COR-L47 (cell line): ENCODE measurements at places on chromosomes 5 and 9.

GRCh38 chr9:87569518-87569917, 71.9 kb downstream of the DAPK1 start:
- DNase-seq: no peak

DNA sequence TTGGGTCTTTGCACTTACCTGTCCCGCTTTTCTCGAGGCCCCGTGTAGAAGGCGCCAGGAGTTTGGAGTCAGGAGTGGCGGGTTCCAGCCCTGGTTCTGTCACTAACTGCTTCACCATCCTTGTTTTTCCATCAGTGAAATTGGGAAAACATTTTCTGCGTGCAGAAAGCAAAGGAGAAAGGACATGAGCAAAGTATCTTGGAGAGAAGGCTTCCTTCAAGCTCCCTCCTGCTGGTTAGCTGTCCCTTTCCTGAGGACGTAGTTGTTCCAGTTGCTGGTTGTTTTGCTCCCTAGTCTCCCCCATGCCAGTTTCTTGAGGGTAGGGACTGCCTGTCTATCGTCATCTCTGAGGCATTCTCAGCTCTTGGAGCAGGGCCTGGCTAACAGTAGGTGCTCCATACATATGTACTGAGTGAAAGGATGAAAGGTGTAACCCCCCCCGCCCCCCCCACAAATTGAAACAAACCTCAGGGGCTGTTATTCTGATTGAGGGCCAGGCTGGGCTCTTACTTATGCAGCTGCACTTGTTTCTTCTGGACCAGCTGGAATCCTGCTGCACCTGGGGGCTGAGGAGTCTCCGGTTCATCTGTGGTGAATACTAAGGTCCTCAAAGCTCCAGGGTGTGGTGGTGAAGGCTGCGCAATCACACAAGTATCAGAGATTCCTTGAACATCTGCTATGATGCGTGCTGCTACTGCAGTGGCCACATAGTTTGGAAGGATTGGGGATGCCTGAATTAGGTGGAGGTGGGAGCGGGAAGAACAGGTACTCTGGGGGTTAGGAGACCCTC, 1.0 kb downstream of the SMIM3 start:
- DNase-seq: no peak

GRCh38 chr9:76176171-76176570, 218.1 kb downstream of the RFK start:
- DNase-seq: no peak

GRCh38 chr5:172548981-172549687, 91.9 kb upstream of the NEURL1B start:
- no peak for DNase-seq

- DNase-seq: no peak
Measured at GRCh38 chr5:174799121-174799520, 74.7 kb downstream of the MSX2 start.

DNA sequence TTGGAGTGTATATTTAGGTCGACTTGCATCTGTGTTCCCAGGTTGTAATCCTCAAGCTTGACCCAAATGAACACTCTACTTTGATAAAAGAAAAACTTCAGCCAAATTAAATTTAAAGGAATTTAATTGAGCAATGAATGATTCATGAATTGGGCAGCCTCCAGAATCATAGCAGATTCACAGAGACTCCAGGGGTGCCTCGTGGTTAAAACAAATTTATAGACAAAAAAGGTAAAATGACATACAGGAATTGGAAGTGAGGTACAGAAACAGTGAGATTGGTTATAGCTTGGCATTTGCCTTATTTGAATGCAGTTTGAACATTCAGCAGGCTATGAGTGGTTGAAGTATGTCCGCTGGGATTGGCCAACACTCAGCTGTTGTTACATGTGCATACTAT, 21.6 kb upstream of the SPATA31D4 start:
- no peak for DNase-seq

DNA sequence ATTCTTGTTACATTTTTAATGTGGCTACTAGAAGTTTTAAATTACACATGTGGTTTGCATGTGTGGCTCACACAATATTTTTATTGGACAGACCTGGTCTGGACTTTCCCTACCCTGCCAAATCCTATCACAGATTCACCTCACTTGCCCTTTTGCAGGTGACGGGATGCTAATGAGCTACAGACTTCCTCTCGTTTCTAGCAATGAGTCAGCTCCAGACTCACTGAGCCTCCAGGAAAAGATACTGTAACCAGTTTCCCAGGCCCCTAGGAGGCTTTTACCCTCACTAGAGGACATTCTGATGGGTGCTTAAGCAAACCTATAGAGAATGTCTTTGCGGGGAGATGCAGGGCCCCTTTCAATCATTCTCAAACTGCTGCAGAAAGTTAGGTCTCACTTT, 135.4 kb downstream of the WDR41 start:
- no peak for DNase-seq

DNA sequence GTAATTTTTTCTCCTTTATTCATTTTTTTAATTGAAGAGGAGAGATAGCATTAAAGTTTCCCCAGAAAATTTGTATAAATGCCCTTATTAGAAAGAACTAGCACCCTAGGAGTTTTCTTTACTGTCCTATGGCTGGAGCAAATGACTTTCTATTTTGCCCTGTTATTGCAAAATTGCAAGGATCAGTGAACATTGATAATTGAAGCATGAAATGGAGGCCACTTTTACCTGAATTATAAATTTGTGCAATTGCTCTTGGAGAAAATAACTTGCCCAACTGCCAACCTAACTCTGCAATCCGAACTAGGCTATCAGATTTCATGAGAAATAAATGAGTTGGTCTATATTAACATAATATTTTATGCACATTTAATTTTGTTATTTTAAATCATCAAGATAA, 111.9 kb downstream of the MTRR start:
- no peak for DNase-seq

GRCh38 chr5:169814522-169814921, 165.8 kb downstream of the INSYN2B start:
- no peak for DNase-seq

GRCh38 chr9:127780126-127780885, 1.8 kb upstream of the SH2D3C start:
- DNase-seq: no peak

DNA sequence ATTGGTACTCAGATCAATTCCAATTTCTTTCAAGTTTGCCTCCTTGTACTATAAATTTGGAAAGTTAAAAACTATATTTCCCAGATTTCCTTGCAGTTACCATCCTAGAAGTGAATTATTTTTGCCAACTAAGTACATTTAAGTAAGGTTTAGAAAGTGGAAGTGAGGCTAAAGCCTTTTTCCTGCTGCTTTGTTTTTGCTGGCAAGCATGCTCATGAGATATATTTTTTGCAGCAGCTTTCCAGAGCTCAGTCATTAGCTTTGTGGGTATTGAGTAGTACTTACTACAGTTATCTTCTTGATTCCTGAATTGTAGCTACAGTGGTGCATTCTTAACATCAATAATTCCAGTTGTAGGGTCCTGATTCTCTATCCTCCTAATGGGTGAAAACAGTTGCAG, 3.5 kb upstream of the BTF3 start:
- no peak for DNase-seq

GRCh38 chr5:80033513-80033912, 1.6 kb upstream of the THBS4 start:
- DNase-seq: no peak

- DNase-seq: no peak
Measured at GRCh38 chr5:177601126-177601525, 1.2 kb downstream of the B4GALT7 start.

DNA sequence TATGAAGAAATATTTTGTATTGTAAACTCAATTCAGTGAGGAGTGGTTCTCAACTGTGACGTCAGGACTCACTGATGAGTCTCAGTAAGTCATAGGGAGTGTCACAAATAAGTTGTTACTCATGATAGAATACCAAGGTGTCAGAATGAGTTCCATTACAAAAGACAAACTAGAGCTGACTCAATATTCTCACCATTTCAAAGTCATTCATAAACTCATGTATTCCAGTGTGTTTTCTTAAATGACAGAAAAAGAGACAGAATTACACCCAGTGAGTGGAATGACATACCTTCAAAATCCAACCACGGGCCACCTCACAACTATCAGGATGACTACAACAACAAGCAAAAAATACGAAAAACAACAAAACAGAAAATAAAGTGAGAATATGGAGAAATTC, 321.5 kb downstream of the ENC1 start:
- no peak for DNase-seq

DNA sequence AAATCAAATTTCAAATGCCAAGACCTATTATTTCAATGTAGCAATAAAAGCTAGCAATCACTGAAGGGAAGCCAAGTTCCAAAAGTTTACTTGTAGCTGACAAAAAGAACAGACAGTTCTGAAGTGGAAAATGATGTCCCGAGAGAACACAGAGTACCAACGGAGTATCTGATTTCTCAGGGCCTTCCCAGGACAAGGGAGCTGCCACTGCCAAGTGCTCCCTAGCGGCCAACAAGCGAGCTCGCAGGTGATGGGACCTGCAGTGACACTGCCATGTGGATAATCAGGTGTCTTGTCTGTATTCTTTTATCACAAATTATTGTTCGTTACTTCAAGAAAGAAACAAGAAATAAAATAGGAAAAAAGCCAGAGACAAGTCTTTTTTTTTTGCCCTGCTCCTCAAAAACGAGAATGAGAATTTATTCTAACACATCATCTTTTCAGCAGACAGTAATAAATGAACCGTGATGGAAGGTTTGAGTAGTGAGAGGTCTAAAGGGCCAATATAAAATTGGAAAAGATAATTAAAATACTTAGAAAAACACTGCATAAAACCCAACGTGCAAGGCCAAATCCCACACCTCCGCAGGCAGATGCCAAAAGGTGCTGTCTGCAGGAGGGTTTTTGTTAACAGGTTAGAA, 159.4 kb downstream of the MYO10 start:
- no peak for DNase-seq

DNA sequence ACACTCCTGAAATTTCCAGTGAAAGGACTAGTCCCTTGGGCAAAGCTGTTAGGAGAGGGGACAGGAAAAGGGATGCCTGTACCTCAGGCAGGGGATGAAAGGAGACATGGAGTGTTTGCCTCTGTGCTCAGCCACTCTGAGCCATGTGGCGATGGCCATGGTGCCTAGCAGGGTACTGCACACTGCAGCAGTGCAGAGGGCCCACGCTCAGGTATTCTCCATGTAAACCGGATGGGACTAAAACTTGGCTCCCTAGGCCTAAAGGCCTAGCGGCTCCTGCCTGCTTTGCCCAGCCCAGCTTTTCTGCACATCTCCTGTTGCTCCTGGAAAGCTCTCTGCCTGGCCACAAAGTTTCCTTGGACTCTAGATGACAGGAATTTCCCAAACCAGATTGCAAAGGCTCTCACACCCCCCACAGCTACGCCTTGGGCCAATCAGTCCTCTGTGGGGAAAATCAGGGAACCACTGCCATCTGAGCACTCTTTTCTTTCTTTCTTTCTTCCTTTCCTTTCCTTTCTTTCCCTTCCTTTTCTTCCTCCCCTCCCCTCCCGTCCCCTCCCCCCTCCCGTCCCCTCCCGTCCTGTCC, 44.3 kb downstream of the HABP4 start:
- DNase-seq: no peak

DNA sequence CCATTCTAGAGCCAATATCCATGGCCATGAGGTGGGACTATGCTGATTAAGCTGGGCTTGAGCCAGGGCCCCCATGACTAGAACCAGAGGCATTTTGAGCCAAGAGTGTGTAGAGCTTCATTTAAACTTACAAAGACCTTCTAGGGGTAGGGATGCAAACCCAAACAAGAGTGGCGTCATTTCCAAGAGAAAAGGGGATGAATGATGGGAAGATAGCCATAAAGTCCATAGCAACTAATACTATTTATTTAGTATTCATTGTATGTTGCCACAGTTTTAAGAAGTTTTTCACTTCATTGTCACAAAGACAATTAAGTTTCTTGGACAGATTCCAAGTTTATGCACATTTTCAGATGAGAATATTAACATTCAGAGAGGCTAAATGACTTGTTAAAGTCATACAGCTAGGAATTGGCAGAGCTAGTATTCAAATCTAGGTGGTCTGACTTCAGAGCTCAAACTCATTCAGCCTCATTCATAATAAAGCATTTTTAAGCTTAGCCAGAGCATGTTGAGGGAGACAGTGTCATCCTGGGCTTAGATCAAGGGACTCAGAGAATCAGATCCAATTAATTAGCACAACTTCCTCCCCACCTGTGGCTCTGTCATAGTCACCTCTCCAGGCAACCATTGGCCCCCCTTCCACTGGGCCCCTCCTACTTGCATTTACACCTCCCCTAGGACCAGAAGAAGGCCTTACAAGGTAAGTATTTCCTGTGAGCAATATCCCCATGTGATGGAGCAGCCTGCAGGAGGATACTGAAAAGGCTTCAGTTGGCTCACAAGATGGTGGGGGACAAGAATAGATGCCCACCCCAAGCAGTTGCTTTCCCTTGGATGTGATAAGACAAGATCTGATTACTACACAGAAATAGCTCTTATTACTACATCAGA, 95.0 kb upstream of the PCSK1 start:
- peak; percentile 61 for DNase-seq

GRCh38 chr5:8726383-8727036, 819.4 kb downstream of the SEMA5A start:
- no peak for DNase-seq

- DNase-seq: no peak
Measured at GRCh38 chr5:73182307-73182706, 9.3 kb downstream of the TMEM174 start.

DNA sequence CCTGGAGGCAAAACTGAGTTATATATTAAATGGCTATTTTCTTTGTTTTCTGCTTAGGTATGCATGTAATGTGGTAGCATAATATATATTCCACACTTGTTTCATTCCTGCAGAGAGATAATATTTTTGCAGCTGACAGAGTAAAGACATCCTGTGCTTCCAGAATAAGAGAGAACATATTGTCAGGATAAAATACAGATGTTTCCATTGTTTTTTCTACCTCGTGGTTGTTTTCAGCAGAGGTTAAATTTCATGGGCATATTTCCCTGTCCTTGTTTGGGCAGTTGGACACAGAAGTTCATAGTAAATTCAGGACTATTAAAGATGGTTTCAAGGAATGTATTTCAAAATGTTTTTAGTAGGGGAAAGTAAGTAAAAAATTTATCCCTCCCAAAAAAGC, 47.6 kb upstream of the MEGF10 start:
- no peak for DNase-seq

- no peak for DNase-seq
Measured at GRCh38 chr9:32707326-32707725, 71.9 kb upstream of the TAF1L start.

DNA sequence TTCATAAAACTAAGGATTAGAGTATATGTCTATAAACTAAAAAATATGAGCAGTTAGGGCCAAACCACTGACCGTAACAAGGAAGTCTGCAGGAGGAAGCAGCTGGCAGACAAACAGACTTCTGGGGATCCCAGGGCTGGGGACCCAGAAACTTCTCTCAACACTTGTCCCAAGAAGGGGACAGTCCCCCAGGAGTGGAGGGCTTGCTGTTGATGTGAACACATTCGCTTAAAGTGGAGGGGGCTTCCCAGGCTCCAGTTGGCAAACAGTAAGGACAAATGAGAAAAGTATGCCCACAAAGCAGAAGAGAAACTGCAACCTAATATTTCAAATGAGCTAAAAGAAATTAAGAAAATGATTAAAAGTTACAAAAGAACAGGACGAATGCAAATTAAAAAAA, 83.7 kb downstream of the PDE8B start:
- DNase-seq: no peak

- no peak for DNase-seq
Measured at GRCh38 chr5:55997742-55998351, 3.1 kb upstream of the IL6ST start.
